ENCODE measurements at places on chromosomes 11 and 22. TPM values are rescaled to one million over a fixed set of nuclear protein-coding genes. Genes with fewer than 3 reads are reported as not detected.

GRCh38 chr11:17803754-17804334 is 69.3 kb downstream of the KCNC1 start:
- DNase-seq, result no peak

OR8B12 gene
- total RNA-seq, result not detected

- DNase-seq, result peak; percentile 28
These were observed 424.9 kb downstream of the TBC1D22A start for GRCh38 chr22:47187176-47187957.

GRCh38 chr22:26606611-26607010 is 11.2 kb downstream of the CRYBB1 start:
- no peak for DNase-seq

SLC35E4 gene
- total RNA-seq, result 4.8 TPM

DNA sequence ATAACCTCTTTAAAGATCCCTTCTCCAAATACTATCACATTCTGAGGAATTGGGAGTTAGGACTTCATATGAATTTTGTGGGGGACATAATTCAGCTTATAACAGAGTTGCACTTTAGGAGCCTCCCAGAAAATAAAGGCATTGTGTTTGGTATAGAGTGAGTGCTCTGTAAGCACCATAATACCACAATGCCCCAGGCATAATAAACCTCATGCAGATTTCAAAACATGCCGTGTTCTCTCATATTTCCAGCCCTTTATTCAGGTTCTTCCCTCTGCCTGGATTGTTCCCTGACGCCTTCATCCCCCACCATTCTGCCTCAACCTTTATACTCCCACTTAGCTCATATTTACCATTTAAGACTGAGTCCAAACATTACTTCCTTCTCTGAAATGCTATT is 398.8 kb upstream of the FAT3 start:
- no peak for DNase-seq

DNA sequence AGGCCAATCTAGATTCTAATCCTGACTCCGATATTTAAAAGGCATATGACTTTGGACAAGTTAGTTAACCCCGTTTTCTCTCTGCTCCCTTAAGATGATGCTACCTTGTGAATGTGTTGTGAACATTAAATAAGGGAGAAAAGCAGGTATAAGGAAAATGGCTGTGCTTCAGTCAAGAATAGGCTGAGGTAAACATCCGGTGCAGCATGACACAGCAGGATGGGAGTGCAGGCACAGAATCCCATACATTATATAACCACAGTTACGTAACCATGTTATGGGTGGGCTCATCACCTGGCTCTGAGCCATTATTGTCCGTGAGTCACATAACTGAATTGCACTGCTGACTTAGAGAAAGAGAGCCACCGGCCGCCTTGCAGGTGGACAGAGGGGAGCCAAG is 382.2 kb upstream of the ANO5 start:
- no peak for DNase-seq

DNA sequence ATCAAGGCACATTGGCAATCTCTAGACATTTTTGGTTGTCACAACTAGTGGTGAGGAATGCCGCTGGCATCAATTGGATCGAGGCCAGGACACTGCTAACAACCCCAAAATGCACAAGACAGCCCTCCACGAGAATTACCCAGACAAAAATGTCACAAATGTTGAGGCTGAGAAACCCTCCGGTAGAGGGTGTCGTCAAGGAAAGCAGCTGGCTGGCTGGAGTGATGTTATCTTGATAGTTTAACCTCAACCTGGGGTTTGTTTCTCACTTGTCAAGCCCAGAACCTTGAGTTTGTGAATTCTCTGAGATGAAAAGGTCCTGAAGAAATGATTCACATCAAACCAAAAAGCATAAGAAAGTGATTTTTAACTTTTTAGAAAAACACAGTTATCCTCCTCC is 21.1 kb upstream of the TMPRSS13 start:
- DNase-seq, result no peak

PCSK7 gene
- 44.2 TPM for total RNA-seq

DNA sequence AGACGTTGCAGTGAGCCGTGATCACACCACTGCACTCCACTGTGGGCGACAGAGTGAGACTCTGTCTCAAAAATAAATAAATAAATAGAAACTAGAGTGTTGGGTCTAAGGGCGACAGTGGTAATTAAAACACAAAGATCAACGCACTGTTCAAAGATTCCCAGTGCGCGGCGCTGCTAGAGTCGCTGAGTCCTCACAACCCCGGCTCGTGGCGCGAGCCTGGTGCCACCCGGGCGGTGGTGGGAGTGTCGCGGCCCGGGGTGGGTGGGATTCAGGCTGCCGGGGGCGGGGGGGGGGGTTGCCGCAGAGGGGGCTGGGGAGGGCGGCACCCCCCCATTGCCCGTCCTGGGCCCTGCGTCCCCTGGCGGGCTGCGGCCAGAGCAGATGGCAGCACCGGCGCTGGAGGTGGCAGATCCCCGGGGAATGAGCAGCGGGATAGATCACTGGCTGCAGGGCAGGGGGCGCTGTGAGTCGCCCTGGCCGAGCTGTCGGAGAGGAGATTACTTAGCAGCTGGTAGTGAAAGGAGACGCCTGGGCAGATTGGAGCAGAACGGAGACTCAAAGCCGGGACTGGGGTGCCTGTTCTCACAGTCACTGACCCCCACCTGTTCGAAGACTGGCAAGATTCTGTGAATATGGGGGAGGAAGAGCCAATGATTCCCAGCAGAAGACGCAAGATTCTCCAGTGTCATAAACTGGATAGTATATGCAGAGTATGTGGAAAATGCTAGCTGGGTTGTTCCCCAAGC is 30.2 kb upstream of the APOBEC3A start:
- DNase-seq, result peak; percentile 50

CFAP300 gene
- 2.0 TPM for total RNA-seq

GRCh38 chr11:9760193-9760575 is 96.3 kb downstream of the SWAP70 start:
- DNase-seq, result peak; percentile 68
